Activated CD4-positive, alpha-beta T cell treated with anti-CD3 and anti-CD28 coated beads, Interleukin-2, amount 50 U/mL, for 24 hours (primary cell): ENCODE measurements at places on chromosomes 5 and 9.

DNA sequence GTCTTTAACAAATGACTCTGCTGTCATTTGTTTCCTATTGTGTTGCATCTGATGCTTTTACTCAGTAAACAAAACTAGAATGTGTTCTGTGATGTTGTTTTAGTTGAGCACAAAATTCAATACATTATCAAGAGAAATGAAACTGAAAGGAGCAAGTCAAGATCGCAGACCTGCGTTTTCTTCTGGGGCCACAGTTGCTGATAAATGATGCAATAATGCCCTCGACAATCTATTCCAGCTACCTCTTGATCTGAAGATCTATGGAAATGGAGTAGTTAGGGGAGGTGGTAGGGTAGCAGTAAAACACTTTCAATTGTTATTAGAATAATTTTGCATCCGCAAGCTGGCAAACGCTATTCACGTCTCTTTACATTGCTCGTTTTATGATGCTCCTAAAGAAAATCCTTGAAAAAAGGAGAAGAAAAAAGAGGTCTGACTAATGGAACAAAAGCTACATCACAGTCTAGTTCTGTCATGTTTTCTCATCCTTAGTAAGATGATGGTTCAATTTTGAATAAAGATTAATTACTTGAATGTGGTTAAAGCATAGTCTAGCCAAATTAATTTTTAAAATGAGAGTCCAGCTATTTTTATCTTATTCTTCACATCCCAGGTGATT, 1.6 kb downstream of the ZNF366 start:
- DNase-seq: no peak

DNA sequence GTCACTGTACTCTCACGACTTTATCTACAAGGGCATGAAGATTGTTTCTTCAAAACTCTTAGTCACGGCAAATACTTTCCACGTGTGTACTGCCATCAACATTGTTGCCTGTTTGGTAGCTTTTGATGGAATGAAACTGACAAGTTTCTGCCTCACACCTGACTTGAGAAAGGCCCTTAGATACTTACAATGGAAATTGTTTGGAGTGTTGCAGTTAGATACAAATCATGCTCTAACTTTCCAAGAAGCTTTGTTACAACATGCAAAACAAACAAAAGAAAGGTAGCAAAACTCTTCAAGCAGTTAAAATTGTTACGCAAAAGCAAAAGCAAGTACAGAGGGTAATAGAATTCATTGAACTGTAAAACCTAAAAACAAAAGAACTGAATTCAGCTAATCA, 91.1 kb upstream of the TLE4 start:
- DNase-seq: no peak

DNA sequence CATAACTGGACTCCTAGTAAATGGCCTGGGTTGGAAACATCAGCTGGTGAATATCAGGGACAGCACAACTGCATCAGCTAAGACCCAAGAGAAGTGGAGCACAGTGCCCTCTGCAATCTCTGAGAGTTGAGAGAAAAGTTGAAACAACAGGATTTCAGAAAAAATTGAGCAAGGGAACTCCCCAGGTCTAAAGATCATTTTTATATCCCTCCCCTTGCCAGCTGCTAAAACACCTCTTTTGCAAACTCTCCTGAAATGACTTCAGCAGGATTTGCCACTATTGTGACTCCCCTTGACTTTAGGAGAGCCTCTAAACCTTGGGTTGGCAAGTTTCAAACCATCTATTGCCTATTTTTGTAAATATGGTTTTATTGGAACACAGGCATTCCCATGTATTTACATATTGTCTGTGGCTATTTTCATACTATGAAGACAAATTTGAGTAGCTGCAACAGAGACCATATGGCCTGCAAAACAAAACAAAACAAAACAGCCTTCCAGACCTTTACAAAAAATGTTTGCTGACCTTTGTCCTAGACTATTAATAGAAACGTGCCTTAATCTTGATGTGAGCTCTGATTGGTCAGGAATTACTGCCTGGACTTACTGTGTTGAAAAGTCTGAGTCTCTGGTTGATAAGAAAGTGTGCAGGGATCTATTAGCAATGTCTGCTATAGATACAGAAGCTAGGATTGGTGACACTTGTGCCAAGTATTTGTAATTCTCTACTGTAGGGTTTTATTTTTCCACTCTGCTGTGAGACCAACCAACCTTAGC, 37.7 kb upstream of the PLPPR1 start:
- DNase-seq: no peak

GRCh38 chr5:34586117-34586885, 69.8 kb upstream of the RAI14 start:
- DNase-seq: no peak

DNA sequence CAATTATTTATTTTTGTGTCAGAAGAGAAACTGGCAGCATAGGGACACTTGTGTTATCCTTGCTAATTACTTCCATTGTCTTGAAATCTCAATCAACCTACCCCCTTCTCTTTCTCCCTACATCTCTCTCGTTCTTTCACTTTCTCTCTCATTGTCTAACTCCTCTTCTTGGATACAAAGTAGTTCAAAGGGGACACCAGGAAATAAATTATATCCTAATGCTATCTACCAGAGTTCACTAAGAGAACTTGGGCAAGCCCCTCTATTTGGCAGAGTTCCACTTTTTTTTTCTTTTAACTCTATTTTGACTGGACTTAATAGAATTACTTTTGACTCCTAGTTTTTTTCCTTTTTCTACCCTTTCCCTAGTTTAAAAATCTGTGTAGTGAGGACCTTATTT, 102.2 kb downstream of the MEF2C start:
- DNase-seq: no peak

- DNase-seq: no peak
Measured at GRCh38 chr9:83583151-83584014, 39.6 kb upstream of the IDNK start.

GRCh38 chr5:174204535-174205313, 159.2 kb downstream of the NSG2 start:
- DNase-seq: no peak

DNA sequence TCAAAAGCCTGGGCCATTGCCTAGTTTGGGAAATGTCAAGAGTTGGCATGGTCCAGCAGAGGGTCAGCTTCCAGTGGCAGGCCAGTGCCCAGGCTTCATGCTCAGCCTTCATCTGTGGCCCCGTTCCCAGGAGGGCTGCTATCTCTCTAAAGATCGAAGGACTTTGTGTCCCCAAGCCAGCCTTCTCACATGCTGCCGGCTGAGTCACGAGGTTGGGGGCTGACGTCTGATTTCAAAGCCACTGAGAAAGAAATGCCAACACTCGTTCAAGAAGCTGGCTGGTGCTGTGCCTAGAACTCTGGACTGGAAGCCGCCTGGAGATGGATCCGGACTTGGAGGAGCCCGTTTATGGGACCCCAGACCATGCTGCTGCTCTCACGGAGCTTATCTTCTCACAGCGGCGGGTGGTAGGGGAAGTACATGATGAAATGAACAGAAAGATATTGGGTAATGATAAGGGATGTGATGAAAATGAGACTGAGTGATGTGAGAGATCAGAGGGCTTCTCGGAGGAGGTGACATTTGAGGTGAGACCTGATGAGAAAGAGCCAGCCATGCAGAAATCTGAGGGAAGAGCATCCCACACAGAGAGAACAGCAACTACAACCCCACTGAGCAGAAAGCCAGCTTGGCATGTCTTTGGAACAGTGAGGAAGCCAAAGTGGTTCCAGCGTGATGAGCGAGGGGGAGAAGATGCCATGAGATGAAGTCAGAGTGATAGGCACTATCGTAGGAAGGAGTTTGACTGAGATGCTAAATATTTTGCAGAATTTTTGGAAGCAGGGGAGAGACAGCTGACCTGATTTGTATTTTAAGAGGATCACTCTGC, 54.9 kb upstream of the BOD1 start:
- no peak for DNase-seq

- DNase-seq: no peak
Measured at GRCh38 chr5:120684749-120685415, 220.8 kb downstream of the PRR16 start.

DNA sequence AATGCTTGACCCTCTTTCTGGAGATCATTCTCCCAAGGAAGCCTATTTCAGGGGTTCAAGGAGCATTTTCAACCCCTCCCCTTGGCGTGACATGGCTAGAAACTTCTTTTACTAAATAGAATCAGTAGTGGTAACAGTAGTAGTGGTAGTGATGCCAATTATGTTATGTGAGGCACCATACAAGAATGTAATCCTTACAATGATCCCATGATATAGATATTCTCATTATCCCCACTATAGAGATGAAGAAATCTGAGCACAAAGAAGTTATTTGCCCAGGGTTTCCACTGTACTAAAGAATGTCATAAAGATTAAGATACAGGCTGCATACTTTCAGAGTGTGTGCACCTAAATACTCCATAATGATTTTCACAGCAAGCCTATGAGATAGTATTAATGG, 155.4 kb upstream of the CLINT1 start:
- no peak for DNase-seq
